Activated CD4-positive, alpha-beta T cell treated with anti-CD3 and anti-CD28 coated beads, Interleukin-2, amount 50 U/mL, for 24 hours (primary cell): ENCODE measurements at places on chromosomes 2 and 18.
A peak's percentile ranks its signal among the peaks of the same experiment; 100 is the strongest.

- DNase-seq, result peak; percentile 6
Observed at GRCh38 chr2:156589381-156590079, 153.4 kb downstream of the GPD2 start.

DNA sequence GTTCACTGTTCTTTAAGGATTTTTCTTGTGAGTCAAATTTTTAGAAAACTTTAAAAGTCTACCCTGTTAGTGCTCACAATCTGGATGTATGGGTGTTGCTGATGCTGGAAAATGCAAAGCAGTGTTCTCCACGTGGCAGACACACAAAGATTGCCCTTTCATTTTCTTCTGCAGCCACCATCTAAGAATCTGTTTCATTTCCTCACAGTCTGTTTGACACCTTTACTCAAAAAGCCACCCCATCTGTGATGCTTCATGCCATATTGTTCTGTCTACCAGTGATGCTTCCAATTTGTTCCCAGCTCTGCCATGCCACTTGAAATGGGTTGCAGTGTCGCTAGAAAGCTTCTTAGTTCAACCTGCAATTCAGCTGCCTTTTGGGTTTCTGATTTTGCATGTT is 464.2 kb upstream of the UBE2E3 start:
- no peak for DNase-seq

GRCh38 chr18:32278177-32278799 is 88.4 kb downstream of the MEP1B start:
- no peak for DNase-seq

- DNase-seq, result no peak
Observed at GRCh38 chr2:238897911-238898311, 50.0 kb downstream of the TWIST2 start.

- no peak for DNase-seq
Observed at GRCh38 chr2:2743164-2743571, 412.1 kb upstream of the MYT1L start.

GRCh38 chr2:129273266-129274037 is 706.0 kb upstream of the RAB6C start:
- no peak for DNase-seq

DNA sequence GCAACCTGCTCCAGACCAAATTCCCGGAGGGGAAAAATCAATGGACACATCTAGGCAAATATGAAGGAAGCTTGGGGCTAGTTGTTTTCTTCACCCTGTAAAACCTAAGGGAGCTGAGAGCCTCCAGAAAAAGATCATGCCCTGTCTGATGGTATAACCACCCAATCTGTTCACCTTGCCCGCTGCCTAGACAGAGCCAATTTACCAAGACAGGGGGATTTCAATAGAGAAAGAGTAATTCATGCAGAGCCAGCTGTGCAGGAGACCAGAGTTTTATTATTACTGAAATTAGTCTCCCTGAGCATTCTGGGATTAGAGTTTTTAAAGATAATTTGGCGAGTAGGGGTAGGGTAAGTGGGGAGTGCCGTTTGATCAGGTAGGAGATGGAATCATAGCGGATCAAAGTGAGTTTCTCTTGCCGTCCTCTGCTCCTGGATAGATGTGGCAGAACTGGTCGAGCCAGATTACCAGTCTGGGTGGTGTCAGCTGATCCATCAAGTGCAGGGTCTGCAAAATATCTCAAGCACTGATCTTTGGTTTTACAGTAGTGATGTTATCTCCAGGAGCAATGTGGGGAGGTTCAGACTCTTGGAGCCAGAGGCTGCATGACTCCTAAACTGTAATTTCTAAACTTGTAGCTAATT is 35.1 kb upstream of the B4GALT6 start:
- DNase-seq, result no peak

- no peak for DNase-seq
Observed at GRCh38 chr2:137659616-137660015, 304.7 kb upstream of the HNMT start.

DNA sequence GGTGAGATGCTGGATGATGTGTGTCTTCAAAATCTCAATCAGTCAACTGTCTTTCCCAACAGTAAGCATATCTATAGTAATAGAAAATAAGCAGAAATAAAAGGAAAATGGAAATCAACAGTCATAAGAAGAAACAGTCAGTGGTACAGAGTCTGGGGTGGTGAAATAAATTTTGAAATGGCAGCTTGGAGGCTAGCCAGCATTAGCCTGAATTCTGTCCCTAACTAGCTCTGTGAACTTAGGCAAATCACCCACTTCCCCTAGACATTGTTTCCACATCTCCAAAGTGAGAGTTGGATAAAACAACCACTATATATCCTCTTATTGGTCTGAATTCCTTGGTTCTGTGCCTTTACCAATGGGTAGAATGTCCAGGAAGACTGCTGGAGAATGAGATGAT is 189.7 kb upstream of the REV1 start:
- no peak for DNase-seq

- DNase-seq, result no peak
Observed at GRCh38 chr2:15031745-15032240, 399.3 kb downstream of the LRATD1 start.

DNA sequence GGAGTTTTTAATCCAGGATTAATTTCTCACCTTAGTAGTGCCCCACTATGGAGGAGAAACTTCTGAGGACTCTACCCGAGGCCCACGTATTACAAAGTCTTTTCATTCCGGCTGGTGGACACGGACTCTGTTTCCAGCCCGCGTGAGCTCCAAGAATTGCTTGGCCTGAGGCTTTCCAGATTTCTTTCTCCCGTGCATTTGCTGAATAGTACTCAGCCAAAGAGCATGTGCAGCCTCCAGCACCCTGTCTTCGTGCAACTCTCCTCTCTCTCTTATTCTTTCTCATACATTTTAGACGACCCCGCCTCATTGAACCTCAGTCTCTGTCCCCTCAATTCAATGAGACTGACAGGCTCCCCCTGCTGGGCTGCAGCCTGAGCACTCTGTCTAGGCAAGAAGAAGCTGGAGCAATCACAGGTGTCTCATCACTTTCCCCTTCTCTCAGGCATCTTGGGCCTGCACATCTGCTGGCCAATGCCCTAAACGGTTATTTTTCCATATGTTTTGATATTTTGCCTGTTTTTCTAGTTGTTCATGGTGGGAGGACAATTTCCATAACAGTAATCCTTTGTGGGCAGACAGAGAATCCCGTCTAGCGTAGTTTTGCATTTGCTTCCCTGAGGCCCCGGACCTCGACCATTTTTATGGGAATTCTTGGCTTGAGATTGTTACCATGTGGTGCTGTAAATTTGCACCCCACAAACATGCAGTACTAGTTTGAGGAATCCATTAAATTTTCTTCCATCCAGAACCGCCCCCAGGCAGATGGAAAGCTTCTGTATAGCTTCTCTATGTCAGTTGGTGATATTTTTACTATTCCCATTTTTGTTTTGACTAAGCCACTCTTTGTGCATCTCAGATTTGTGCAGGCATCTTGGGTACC is 50.1 kb upstream of the LPIN2 start:
- peak; percentile 50 for DNase-seq

DNA sequence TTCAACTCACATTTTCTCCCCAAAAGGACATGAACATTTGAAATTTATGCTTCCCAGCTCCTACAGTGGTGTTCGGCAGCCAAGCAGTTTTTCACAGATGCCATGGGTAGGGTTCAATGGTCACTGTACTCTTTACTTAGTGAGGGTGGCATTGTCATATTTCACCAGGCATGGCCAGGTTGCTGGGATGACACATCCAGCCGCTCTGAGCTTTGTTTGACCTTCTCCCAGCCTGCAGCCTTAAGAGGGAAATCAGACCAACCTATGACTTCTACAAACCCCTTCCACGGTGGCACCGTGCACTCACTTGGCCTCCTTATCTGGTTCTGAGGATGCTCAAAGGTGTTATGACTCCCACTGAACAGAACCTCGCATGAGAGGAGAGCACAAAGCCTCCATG is 108.4 kb upstream of the SH3BP4 start:
- DNase-seq, result no peak

GRCh38 chr2:80568011-80568410 is 263.5 kb upstream of the LRRTM1 start:
- DNase-seq, result no peak

DNA sequence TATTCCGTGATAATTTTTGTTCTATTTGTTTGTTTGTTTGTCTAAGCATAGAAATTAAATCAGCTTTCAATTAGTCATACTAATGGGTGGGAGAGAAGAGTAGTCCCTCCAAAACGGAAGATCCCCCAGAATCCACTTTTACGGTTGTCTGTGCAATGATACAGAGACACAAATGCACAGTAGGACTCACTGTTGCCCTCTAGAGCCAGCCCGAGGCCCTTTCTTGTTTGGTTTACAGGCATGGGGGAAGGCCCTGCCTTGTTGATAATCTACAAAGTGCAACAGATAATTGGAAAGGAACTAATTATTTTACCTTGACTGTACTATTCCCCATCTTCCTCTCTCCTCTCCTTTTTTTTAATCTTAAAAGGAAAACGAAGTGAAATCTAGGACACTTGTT is 121.1 kb downstream of the ACOXL start:
- no peak for DNase-seq

DNA sequence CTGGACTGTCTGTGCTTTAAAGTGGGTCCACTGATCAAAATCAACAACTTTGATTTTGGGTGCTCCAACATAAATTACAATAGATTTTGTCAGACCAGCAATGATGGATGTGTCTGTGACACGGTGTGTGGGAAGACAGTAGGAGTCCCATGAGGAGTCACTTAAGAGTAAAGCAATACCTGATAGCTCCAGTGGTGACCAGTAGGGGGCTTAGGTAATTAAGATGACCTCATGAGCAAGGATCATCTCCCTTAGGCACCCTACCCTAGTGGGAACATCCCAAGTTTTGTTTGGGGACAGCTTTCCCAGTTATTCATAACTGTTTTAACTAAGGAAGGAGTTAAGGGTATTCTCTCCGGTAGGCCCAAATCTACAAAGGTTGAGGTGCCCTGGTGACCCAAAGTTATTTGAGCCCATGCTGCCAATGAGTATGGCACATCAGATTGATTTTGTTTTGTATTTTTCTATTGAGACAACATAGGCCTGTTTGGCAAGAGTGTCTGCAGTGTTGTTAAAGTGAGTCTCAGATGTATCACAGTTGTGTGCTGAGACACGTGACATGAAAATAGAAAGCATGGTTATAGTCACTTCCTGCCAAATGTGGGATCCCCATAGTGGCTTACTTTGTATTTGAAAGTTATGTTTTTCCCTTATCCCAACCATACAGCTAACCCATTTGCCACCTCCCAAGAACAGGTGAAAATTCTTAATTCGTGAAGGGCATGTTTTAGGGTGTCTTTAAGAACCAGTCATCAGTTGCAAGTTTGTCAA is 1337.6 kb upstream of the SLC39A10 start:
- no peak for DNase-seq

DNA sequence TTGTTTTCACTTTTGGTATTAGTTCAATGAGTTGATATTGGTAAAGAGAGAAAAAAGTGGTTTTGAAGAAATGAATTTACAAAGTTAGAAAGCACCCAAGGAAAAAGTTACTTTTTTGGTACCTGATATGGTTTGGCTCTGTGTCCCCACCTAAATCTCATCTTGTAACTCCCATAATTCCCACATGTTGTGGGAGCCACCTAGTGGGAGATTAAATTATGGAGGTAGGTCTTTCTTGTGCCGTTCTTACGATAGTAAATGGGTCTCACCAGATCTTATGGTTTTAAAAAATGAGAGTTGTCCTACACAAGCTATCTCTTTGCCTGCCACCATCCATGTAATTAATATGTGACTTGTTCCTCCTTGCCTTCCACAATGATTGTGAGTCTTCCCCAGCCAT is 965.6 kb upstream of the NRXN1 start:
- no peak for DNase-seq

- no peak for DNase-seq
Observed at GRCh38 chr2:228401065-228401912, 219.8 kb upstream of the SPHKAP start.

- DNase-seq, result no peak
Observed at GRCh38 chr2:67346718-67347407, 50.3 kb upstream of the ETAA1 start.

GRCh38 chr18:54975598-54975997 is 16.3 kb upstream of the CCDC68 start:
- DNase-seq, result no peak

GRCh38 chr2:65562890-65563289 is 130.5 kb upstream of the SPRED2 start:
- no peak for DNase-seq

- no peak for DNase-seq
Observed at GRCh38 chr18:41145516-41145915, 809.5 kb upstream of the PIK3C3 start.

- DNase-seq, result no peak
Observed at GRCh38 chr2:237472909-237473877, 13.9 kb upstream of the MLPH start.

DNA sequence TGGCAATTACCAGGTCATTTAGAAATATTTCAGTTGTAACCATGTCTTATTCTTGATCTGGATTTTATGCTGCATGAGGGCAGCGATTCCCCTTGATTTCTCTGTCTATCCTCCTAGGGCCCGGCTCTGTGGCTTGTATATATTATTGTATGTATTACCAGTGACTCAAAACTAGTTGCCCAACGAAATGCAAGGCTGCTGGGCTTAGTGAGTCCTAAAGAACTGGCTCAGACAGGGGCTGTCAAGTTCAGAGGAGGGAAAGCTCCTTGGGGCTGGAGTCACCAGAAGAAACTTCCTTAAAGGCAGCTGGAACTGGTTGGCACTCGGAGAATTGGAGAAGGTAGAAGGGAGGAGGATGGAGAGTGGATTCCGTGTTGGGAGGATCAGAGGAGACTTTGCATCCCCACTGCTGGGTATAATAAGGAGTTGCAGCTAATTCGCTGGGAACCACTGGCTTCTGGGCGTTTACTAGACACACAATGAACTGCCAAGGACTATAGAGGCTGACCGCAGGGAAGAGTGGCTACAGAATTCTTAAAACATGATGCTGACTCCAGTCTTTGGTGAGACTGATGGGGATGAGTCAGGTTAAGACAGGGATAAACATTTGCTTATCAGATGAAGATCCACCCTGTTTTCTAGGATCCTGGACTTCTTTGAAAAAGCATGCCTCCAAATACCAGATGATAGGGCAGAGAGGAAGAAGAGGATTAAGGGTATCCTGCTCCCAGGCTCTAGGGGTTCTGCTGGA is 104.3 kb downstream of the PRKCE start:
- no peak for DNase-seq

- no peak for DNase-seq
Observed at GRCh38 chr2:212923393-212923792, 228.0 kb downstream of the IKZF2 start.

DNA sequence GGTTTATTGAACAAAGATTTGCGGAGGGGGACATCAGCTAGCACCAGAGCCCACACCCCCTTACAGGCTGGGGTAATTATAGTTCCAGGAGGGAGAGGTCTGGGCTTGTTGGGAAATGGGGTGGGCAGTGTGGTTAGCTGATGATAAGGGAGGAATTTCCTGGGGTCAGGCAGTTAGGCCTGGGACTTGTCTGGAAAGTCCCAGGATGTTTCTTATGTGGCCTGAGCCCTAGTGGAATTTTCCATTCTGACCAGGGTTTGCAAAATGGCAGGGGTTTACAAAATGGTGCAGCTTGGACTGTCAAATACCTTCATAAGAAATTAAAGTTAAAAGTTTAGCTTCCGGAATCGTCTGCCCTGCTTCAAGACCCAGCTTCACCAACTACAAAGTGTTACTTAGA is 199.1 kb downstream of the FBXO15 start:
- DNase-seq, result no peak
